ENCODE measurements at places on chromosomes 7 and 10. TPM values are rescaled to one million over a fixed set of nuclear protein-coding genes. Genes with fewer than 3 reads are reported as not detected.

GPR141 gene
- total RNA-seq: 55.2 TPM

DNA sequence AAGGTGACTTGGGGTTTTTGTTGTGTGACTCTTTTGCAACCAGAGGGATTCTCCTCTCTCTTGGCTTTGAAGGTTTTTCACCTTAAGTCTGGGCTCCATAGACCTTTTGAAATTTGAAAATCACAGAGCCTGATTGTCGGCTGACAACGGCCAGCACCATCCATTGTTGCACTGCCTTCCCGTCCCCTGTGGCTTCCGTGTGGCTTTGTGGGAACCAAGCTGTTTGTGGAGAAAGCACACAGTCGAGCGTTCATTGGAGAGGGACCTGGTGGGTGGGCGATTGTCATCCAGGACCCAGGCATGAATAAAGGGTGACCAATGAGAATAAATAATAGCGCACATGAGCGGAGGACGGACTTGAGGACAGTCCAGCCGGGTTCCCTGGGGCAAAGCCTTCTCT lies 7.4 kb upstream of the RAMP3 start:
- no peak for DNase-seq

- no peak for DNase-seq
Observed at GRCh38 chr7:102255501-102255900, 31.2 kb upstream of the SH2B2 start.

ZNRF2 gene
- total RNA-seq: 36.3 TPM

PRSS37 gene
- not detected for total RNA-seq

- no peak for DNase-seq
Observed at GRCh38 chr10:63761243-63761642, 240.0 kb downstream of the REEP3 start.

DNA sequence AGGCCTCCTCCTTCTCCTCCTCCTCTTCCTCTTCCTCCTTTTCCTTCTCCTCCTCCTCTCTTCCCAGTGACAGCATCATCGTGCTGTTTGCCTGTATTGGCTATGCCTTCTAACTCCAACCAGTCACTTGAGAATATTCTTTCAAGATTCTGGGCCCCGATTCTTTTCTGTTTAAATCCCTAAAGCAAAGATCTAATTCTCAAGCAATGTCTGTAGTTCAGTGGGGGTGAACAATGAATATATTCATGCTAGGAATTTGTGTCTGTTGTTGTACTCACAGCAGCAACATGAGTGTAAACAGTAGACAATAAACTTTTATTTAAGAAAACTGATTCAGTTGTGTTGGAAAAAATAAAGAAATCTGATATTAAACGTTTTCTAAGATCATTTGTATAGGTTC lies 30.7 kb downstream of the NUDT5 start:
- no peak for DNase-seq

CALHM1 gene
- total RNA-seq: 0.23 TPM

TAS2R4 gene
- 0.83 TPM for total RNA-seq

IL6 gene
- 1.3 TPM for total RNA-seq

DNA sequence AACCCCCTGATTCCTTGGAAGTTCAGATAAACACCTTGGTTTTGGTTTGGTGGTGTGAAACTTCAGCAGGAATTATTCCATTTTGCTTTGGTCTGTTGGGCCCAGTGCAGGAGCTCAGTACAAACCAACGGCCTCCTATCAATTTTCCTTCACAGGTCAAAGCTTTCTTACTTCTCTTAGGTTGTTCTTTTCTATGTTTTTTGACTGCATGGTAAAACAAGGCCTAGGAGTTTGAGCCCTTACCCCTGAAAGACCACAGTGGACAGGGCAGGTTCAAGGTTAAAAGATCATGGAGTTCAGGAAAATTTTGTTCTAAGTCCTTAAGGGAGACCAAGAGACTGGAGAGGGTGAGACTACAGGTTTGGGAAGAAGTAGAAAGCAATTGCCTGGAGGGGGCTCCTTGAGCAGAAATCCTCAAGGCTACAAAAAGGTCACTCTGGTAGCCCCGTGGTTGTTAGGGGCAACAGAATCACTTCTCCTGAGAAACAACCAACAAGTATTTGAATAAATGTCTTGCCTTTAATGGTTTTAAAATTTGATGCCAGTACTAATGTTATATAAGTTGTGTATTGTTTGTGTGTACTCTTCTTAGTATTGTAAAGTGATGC lies 40.9 kb upstream of the FHIP2A start:
- DNase-seq: no peak

COL1A2 gene
- total RNA-seq: not detected

SPDYE9 gene
- total RNA-seq: not detected

TLX1 gene
- total RNA-seq: not detected

DNA sequence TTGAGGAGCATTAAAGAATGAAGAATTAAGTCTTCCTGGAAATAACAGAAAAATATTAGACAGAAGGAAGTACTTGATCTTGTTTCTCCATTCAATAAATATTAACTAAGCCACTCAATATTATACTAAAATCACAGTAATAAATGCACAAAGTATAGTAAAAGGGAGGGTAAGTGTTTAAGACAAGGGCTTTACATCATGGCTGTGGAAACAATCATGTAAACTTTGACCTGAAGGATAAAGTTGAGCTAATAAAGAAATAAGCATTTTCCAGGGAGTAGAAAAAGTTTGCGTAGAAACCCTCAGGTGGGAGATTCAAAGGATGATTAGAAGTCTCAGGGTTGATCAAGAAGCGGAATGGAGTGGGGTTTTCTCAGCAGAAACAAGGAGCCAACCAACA lies 78.2 kb downstream of the SEMA3C start:
- DNase-seq: no peak

- no peak for DNase-seq
Observed at GRCh38 chr7:40810274-40810673, 675.5 kb downstream of the SUGCT start.

DENND10 gene
- 24.0 TPM for total RNA-seq

TRIM73 gene
- 21.1 TPM for total RNA-seq

- DNase-seq: peak; percentile 51
Observed at GRCh38 chr7:157612664-157613561, 276.1 kb downstream of the DNAJB6 start.

- DNase-seq: no peak
Observed at GRCh38 chr7:2964208-2964607, 79.5 kb downstream of the CARD11 start.

SEMA3C gene
- 0.41 TPM for total RNA-seq

PON1 gene
- not detected for total RNA-seq

GRCh38 chr10:22651276-22651980 lies 63.0 kb downstream of the PIP4K2A start:
- DNase-seq: peak; percentile 48

DNA sequence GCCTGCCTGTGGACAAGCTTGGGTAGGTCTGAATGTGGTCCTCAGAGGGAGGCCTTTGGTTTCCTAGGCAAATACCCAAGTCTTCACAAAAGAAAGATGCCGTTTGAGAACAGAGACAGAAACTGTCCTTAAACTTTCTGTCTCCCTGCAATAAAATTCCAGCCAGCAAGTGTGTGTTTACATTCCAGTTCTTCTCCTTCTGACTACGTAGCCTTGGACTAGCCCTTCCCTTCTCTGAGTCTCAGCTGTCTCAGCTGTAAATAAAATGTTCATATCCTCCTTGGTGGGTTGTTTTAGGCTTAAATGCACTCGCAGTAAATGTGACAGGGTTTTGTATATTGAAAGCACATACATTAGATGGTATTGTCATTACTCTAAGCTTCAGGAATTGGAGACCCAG lies 561.2 kb upstream of the MKI67 start:
- no peak for DNase-seq

- no peak for DNase-seq
Observed at GRCh38 chr10:103542764-103543616, 49.5 kb downstream of the NEURL1 start.

DNA sequence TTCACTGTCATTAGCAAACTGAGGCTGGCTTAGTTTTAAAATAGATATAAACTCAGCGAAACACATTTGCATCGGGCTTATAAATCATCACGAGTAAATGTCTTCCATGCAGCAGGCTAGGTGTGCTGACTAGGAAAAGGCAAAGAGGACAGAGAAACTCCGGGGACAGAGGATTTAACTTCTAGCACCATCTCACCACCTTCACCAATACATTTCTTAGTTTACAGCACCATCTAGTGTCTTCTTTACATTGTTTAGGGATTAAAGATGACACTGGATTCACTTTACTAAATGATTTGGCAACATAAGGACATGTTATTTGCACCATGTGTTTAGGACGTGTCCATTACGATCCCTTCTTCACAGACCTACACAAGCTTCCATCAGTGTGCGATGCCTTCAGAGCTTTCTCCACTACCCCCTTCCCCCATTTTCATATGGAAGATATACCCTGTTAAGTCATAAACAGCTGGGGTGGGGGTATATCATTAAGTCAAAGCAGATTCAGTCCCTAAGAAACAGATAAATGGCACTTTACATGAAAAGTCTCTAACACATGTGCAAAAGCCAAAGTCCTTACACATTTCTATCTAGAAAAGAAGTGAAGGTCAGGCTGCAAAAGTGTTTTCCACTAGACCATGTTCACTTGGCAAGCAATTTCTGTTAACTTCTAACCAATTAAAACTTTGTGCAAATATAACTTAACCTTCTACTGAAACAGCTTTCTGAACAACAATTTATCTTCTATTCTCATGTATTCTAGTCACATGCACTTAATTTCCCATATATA lies 103.3 kb downstream of the GRB10 start:
- DNase-seq: no peak

DNA2 gene
- total RNA-seq: 7.7 TPM

PWWP2B gene
- 24.4 TPM for total RNA-seq

DNA sequence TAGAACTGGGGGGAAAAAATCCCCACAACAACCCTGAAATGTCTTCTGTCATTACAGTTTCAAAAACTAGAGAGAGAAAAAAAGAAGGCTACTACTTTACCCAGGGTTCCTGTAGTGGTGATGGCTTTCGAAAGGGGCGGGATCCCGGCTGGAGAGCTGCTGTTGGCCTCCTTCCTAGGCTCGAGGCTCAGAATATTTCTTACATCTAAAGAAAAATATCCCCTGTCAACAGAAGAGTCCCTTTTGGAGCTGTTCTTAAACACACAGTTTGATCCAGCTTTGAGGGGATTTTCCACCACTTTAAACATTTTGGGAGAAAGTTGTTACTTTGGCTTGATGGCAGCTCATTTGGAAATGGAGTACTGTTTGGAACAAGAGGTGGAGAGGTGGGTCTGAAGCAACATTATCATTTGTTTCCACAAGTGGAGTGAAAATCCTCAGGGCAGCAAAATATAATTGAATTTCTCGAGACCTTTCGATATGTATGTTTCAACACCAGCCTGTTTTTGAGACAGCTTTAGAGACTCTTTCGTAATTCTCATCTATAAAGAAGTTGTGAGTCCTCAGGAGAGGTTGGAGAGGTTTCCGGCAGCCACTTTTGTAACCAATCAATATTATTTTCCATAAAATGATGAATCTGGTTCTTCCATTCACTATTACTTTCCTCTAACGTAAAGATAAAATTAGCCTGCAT lies 5.1 kb downstream of the HOXA13 start:
- no peak for DNase-seq

GRCh38 chr7:91293840-91294239 lies 29.6 kb downstream of the FZD1 start:
- no peak for DNase-seq

DNA sequence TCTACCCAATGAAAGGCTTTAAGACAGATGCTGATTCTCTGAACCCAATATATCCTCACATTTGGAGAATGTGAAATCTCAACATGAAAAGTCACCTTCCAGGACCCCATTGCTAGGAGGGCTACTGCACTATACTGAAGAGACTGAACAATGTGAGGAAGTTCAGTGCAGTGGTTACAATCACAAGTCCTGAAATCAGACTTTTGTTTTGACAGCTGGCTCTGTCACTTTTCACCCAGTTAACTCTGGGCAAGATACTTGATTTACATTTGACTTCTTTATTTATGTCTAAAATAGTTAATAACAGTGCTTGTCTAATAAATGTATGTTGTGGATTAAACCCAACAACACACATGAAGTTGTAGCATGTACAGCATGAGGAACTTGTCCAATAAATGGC lies 14.8 kb upstream of the VWDE start:
- no peak for DNase-seq

GRCh38 chr7:146067880-146068279 lies 48.7 kb upstream of the CNTNAP2 start:
- no peak for DNase-seq

DNA sequence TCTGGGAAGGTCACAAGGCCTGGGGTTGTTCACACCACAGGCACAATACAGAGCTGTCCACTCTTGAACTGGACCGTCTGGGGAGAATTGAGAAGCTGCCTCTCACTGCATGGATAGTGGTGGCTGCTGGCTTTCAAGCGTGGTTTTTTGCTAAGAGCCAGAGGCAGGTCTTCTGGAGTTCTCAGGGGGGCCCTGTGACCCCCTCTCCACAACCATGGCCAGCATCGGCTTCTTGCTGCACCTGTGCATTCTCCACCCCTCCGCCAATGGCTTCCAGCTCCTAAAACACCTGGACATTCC lies 140.3 kb downstream of the ADCY1 start:
- no peak for DNase-seq

GRCh38 chr10:75319274-75319673 lies 82.3 kb downstream of the ZNF503 start:
- DNase-seq: no peak

TBXAS1 gene
- total RNA-seq: 72.7 TPM

- DNase-seq: no peak
Observed at GRCh38 chr7:66894463-66895080, 26.5 kb upstream of the TMEM248 start.

- DNase-seq: no peak
Observed at GRCh38 chr10:93319896-93320295, 162.2 kb downstream of the MYOF start.

SFMBT2 gene
- 52.2 TPM for total RNA-seq

ADARB2 gene
- total RNA-seq: 0.27 TPM

DNA sequence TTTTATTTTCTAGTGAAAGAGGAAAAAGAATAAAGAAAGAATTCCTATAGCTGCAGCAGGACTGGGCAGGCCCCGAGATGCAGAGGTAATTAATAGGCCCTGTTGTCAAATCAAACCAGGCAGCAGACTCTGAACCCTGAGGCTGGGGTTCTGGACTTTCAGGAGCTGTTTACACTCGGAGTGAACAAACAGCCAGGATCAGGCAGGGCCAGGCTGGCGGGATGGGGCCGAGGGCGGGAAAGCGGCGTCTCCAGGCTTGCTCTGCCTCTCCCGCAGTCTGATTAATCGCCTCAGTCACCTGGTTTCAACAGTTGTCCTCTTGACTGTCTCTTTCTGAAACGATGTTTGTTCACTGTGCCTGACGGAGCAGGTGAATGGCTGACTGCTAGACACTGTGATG lies 675.4 kb upstream of the FOXK1 start:
- no peak for DNase-seq

SEMA4G gene
- total RNA-seq: 1.7 TPM

DNA sequence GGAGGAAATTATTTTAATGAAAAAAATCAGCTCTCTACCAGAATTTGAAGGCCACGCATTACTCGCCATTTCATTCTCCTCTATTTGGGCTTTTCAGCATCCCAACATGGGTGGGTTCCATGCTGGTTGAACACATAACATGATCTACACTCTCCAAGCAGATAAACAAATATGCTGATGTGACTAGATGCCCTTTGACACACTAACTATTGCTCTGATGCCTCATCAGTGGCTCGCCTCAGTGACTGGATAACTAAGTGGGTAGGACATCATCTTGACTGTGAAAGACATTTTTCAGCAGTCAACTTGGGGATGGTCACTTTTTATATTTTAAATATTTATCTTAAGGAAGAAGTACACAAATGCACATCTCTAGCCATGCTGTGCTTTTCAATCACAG lies 113.9 kb upstream of the LAMB4 start:
- DNase-seq: no peak

GRCh38 chr7:100074841-100075240 lies 6.7 kb downstream of the ZNF3 start:
- DNase-seq: no peak

All from natural killer cell (primary cell).